ENCODE measurements at places on chromosomes 12 and 14.

DNA sequence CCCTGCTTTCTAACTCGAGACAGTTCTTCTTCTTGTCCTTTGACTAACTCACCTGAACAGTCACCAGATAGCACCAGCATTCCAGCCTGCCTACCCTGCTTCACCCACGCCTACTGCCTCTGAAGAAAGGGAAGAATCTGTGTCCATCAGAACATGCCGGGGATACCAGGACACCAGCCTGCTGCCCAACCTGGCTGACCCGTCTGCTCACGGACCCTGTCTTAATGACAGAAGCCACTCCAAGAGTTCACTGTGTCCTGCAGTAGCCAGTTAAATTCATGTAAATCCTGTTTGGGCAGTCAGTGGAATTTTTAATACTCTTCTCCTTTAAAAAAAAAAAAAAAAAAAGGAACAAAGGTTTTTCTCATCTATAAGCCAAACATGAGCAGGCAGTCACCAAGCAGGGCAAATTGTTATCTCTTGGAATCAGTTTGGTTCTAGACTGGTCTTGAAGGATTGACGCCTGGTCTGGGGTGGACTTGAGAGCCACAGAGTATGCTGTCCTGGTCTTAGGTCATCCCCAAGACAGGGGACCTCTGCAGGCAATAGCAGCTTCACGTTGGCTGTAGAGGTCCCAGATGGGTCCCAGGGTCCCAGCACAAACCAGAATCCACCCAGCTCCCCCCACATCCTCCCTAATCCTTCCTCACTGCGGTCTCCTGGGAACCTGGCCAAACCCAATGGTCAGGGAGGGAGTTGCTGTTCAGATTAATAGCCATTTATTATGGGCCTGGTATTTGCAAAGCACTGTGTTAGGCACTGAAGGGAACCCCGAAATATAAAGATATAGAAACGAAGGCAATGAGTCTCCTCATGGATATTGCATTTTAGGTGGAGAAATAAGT, 181.1 kb upstream of the HIF1A start:
- no peak for DNase-seq

DNA sequence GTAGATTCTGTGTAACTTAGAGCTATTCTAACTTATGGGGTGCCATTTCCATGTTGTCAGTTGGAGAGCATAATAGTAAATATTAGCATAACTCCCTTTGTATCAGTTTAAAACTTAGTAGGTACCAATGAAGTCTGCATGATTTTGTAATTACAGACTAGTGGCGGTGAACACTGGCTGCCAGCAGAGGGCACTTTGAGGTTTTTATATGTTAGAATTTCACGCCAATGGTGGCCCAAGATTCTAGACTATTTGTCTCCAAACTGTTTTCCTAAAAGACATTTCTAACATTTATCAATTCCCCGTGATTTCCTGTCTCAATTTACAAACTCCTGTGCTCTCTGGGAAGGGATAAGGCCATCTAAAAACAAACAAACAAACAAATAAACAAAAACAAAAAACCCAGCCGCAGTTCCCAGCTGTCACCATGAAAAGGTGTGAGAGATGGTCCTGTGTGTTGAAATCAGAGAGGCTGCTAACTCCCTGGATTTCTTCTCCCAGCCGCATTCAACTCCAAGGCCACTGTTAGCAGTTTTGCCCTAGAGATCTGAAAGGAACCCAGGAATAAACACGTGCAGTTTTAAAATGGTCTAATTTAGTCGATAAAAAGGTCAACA, 57.6 kb downstream of the BRMS1L start:
- no peak for DNase-seq

- DNase-seq: no peak
Measured at GRCh38 chr12:79933532-79934264, 1.2 kb downstream of the PPP1R12A start.

- DNase-seq: no peak
Measured at GRCh38 chr12:42448841-42449240, 122.9 kb downstream of the PPHLN1 start.

- DNase-seq: no peak
Measured at GRCh38 chr12:2679816-2680675, 114.7 kb upstream of the FKBP4 start.

- no peak for DNase-seq
Measured at GRCh38 chr12:94239332-94239993, 91.1 kb downstream of the PLXNC1 start.
